IMR-90 (cell line): ENCODE measurements at places on chromosomes 2 and 18. TPM values are rescaled to one million over a fixed set of nuclear protein-coding genes. Genes with fewer than 3 reads are reported as not detected.

- peak; percentile 53 for DNase-seq
Observed at GRCh38 chr2:37740164-37740739, 68.8 kb upstream of the CDC42EP3 start.

DNA sequence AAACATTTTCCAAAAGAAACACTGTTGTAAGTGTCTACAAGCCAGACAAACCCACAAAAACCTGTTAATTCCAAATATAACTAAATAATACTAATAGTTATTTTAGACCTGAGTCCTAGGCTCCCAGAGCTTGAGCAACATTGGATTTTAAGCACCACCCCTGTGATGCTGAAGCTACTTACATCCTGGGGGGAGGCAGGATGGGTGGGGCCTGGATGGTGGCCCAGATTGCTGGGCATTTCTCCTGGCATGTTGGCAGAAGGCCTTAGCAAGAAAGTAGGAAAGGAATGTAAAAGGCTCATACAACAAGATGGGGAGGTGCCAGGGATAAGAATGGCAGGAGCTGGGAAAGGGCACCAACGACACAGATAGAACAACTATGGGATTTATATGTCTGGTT is 50.7 kb upstream of the OTX1 start:
- DNase-seq, result no peak

DNA sequence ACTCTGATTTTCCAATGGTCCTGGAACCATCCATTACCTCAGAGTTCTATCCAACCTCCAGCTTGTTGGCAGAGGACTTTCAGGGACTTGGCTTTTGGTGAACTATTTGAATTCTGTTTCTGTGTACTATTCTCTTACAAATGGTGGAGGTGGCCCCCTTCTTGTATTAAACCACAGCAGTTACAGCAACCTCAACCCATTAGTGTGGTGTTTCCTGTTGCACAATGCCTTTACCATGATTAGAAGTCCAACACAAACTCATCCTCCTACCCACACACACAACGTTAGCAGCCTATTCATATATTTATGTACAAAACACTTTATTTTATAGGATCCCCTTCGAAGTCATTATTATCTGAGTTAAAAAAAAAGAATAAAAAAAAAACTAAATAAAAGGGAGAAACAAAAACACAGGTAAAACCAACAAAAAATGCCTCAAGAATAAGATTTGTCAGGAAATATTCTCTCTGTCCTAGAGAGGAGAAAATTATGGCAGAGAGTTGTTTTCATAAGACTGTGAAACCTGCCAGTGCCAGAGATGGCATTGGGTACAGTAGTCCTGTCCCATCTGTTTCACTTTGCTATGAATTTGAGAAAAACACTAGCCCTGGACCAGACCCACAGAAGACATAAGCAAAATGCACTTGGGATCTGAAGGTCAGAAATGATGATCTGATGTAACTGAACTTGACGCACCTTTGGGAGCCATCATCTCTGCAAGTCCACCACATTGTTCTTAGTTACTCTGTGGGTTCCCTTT is 1896.0 kb upstream of the PIK3C3 start:
- DNase-seq, result no peak

- DNase-seq, result no peak
Observed at GRCh38 chr18:49155857-49156256, 205.1 kb upstream of the SMAD7 start.

DNA sequence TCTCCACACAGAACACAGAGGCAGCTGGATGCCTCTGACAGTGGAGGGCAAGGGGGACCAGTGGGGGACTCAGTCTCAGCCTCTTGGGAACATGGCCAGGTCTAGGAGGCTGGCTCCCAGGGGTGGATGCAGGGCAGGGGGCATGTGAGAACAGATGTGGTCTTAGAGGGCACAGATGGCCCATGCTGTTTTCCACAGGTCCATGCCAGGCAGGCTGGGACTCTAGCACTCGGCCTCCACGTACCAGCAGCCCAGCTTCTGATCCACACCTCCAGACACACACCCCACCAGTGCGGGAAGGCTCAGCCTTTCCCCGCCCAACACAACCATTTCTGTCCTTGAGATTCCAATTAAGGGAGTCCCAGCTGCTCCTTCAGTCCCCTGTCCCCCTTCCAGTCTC is 42.4 kb downstream of the TNS1 start:
- no peak for DNase-seq

- peak; percentile 66 for DNase-seq
Observed at GRCh38 chr2:29309090-29310029, 194.1 kb downstream of the CLIP4 start.

- no peak for DNase-seq
Observed at GRCh38 chr2:236866542-236867340, 218.9 kb upstream of the COPS8 start.

DNA sequence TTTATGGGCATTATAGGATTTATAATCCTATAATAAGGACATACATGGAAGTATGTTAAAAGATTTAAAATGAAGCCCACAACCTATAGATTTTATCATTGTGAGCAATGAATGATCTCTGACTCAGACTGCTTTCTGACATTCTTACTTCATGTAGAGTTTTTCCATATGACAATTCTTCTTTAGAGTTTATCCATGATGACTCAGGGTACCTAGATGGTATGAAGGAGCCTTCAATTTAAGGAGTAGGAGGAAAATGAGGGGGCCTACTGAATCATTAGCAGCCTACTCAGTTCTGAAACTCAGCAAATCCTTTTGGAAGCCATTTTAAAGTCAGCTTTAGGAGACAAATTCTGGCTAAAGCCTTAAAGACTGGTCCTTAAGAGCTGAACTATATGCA is 10.4 kb downstream of the PELI1 start:
- peak; percentile 85 for DNase-seq

The PMS1 gene
- total RNA-seq, result 10.6 and 20.0 TPM in 2 replicates

The C2orf15 gene
- total RNA-seq, result under 0.01 TPM in 1 of 2 replicates, not detected in the other

The FTCDNL1 gene
- 0.18 and 0.28 TPM in 2 replicates for total RNA-seq

The PAX8 gene
- total RNA-seq, result 0.18 and 0.28 TPM in 2 replicates

The TRIB2 gene
- 12.7 and 16.1 TPM in 2 replicates for total RNA-seq
